Neural crest cell (in vitro differentiated cells): ENCODE measurements at places on chromosomes 12 and 14. TPM values are rescaled to one million over a fixed set of nuclear protein-coding genes. Genes with fewer than 3 reads are reported as not detected.

Gene DCD
- not detected in 2 replicates for total RNA-seq

DNA sequence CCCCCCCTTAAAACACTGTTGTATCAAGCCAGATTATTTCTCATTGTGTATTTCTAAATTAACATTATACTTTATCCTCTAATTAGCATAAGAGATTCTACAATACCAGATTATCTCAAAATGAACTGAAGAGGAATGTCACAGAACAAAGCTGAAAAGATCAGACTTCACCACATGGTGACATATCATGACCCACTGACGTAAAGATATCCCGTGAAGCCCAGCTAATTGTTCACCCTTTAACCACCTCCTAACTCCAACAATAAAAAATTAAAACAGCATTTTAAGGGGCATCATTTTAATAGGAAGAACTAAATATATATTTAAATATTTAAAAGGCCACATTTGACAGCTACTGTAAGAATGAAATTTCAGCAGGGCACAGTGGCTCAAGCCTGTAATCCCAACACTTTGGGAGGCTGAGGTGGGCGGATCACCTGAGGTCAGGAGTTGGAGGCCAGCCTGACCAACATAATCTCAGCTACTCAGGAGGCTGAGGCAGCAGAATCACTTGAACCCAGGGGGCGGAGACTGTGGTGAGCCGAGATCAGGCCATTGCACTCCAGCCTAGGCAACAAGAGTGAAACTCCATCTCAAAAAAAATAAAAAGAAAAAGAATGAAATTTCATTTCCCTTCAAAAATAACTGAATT lies 29.0 kb downstream of the CDK17 start:
- H3K27me3 ChIP-seq = no peaks in the 10 kb centered on the region
- no peak overlapping the region for H3K27ac ChIP-seq
- no peaks in the 10 kb centered on the region for H3K36me3 ChIP-seq
- H3K4me1 ChIP-seq = peaks cover 53% of the 10 kb centered on the region

GRCh38 chr14:57889245-57889644 lies 23.4 kb upstream of the SLC35F4 start:
- peaks cover 27% of the 10 kb centered on the region for H3K27me3 ChIP-seq
- H3K4me1 ChIP-seq = no peaks in the 10 kb centered on the region
- H3K36me3 ChIP-seq = no peaks in the 10 kb centered on the region
- no peak overlapping the region for H3K4me3 ChIP-seq
- no peak for DNase-seq
- no peak overlapping the region for H3K27ac ChIP-seq

Gene ARHGEF25
- total RNA-seq = 41.2 and 43.8 TPM in 2 replicates

Gene APEX1
- total RNA-seq = 433 and 437 TPM in 2 replicates

GRCh38 chr12:54053751-54054741 lies at the start of gene HOXC4:
Gene HOXC4, plus strand, starts transcription at chr12:54053835. Its CDS starts 88 bp downstream, at chr12:54053923.
- no peak within 1 kb of the TSS for H3K27ac ChIP-seq
- H3K4me3 ChIP-seq = peak within 1 kb of the TSS; percentile 87
- DNase-seq = no peak
- no peaks in the 10 kb centered on the region for H3K36me3 ChIP-seq
- H3K4me1 ChIP-seq = no peaks in the 10 kb centered on the region

Gene SSTR1
- total RNA-seq = not detected in 2 replicates

- peaks cover 27% of the 10 kb centered on the region for H3K27me3 ChIP-seq
- no peak overlapping the region for H3K27ac ChIP-seq
- no peaks in the 10 kb centered on the region for H3K36me3 ChIP-seq
- H3K4me1 ChIP-seq = no peaks in the 10 kb centered on the region
Measured at GRCh38 chr14:78450669-78451318, 280.6 kb downstream of the NRXN3 start.

Gene LRRIQ1
- 3.8 and 4.3 TPM in 2 replicates for total RNA-seq

- no peak for DNase-seq
- no peak overlapping the region for H3K27ac ChIP-seq
- H3K36me3 ChIP-seq = no peaks in the 10 kb centered on the region
Measured at GRCh38 chr12:29230800-29231560, 81.9 kb downstream of the FAR2 start.

GRCh38 chr12:109880043-109880931 lies at the start of gene GLTP:
Gene GLTP, minus strand, starts transcription at chr12:109880541. Its CDS starts 167 bp downstream, at chr12:109880374.
- H3K4me1 ChIP-seq = peaks cover 45% of the 10 kb centered on the region
- H3K4me3 ChIP-seq = peak within 1 kb of the TSS; percentile 95
- H3K36me3 ChIP-seq = no peaks in the 10 kb centered on the region
- peaks cover 41% of the 10 kb centered on the region for H3K27me3 ChIP-seq
- peak within 1 kb of the TSS; percentile 85 for H3K27ac ChIP-seq

DNA sequence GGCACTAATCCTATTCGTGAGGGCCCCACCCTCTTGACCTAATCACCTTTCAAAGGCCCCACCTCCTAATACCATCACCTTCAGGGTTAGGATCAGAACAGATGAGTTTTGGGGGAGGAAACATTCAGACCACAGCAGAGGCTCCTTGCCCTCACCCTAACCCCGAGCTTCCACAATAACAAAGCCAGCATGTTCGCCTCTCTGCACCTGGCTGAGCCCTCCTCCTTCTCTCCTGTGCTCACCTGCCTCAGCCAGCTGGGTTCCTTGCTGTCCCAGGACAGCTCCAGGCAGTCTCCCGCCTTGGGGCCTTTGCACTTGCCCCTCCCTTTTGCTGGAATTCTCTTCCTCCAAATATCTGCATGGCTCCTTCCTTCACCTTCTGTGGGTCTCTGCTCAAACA lies 9.7 kb upstream of the RAN start:
- DNase-seq = no peak
- H3K4me3 ChIP-seq = no peak overlapping the region
- H3K27ac ChIP-seq = no peak overlapping the region
- no peaks in the 10 kb centered on the region for H3K36me3 ChIP-seq

Gene LRP1
- 61.8 and 62.7 TPM in 2 replicates for total RNA-seq

GRCh38 chr12:8590842-8591545 lies 21.7 kb downstream of the AICDA start:
- H3K4me3 ChIP-seq = no peak overlapping the region
- no peaks in the 10 kb centered on the region for H3K27me3 ChIP-seq
- no peaks in the 10 kb centered on the region for H3K36me3 ChIP-seq
- no peak for DNase-seq
- no peaks in the 10 kb centered on the region for H3K4me1 ChIP-seq

Gene GLIPR1L2
- 0.40 and 0.98 TPM in 2 replicates for total RNA-seq

DNA sequence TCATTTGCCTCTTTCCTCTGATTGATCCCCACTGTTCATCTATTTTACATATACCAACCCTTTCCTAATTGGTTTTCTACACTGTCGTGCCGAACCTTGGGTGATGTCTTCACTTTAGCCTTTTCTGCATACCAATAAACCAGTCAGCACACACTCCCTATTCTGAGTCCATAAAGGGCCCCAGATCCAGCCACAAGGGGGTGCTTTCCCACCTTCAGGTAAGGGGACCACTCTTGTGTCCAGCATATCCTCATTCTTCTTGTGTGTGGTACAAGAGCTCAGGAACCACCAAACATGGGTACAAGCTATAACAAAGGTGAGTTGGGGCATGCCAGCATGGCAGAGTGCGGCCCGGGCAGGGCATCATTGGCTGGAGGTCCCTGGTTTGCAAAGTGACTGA lies 859.8 kb downstream of the FSCB start:
- DNase-seq = no peak
- H3K27ac ChIP-seq = no peak overlapping the region
- H3K4me3 ChIP-seq = no peak overlapping the region
- H3K27me3 ChIP-seq = no peaks in the 10 kb centered on the region
- H3K36me3 ChIP-seq = no peaks in the 10 kb centered on the region

Gene SLCO1B1
- total RNA-seq = 0.21 TPM in 1 of 2 replicates, not detected in the other

GRCh38 chr14:35020713-35021112 lies 25.4 kb upstream of the FAM177A1 start:
- no peak overlapping the region for H3K27ac ChIP-seq
- DNase-seq = no peak
- no peak overlapping the region for H3K4me3 ChIP-seq
- peaks cover 16% of the 10 kb centered on the region for H3K36me3 ChIP-seq
- H3K27me3 ChIP-seq = no peaks in the 10 kb centered on the region
- H3K4me1 ChIP-seq = no peaks in the 10 kb centered on the region

Gene DPY19L2
- 23.2 and 25.2 TPM in 2 replicates for total RNA-seq

Gene TRPV4
- total RNA-seq = 3.5 and 3.7 TPM in 2 replicates

DNA sequence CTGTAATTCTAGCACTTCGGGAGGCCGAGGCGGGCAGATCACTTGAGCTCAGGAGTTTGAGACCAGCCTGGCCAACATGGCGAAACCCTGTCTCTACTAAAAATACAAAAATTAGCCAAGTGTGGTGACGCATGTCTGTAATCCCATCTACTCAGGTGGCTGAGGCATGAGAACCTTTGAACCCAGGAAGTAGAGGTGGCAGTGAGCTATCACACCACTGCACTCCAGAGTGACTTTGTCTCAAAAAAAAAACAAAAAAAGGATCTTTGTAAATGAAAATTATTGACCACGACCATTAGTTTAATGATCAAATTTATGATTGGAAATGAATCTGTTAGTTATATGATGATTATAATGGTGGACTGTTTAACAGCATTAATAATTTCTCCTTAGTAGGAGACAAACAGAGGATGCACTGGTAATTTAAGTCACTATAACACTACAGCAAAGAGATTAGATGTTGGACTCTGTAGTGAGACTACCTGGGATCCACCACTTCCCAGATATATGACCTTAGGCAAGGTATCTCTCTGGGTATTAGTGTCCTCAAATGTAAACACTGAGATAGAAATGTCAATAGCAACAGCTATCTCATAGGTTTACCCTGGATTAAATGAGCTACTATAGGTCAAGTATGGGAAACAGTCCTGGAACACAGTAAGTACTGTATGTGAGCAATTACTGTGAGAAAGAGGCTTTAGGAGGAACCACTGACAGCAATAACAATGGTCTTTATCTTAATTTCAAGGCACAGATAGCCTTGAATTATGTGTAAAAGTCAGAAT lies 214.7 kb downstream of the NOVA1 start:
- H3K4me1 ChIP-seq = peaks cover 7% of the 10 kb centered on the region
- H3K27me3 ChIP-seq = no peaks in the 10 kb centered on the region
- H3K4me3 ChIP-seq = no peak overlapping the region

GRCh38 chr14:92734618-92735017 lies 13.8 kb downstream of the LGMN start:
- peaks cover 25% of the 10 kb centered on the region for H3K36me3 ChIP-seq
- H3K27me3 ChIP-seq = no peaks in the 10 kb centered on the region
- H3K4me3 ChIP-seq = no peak overlapping the region
- no peak overlapping the region for H3K27ac ChIP-seq
- no peak for DNase-seq
- no peaks in the 10 kb centered on the region for H3K4me1 ChIP-seq

DNA sequence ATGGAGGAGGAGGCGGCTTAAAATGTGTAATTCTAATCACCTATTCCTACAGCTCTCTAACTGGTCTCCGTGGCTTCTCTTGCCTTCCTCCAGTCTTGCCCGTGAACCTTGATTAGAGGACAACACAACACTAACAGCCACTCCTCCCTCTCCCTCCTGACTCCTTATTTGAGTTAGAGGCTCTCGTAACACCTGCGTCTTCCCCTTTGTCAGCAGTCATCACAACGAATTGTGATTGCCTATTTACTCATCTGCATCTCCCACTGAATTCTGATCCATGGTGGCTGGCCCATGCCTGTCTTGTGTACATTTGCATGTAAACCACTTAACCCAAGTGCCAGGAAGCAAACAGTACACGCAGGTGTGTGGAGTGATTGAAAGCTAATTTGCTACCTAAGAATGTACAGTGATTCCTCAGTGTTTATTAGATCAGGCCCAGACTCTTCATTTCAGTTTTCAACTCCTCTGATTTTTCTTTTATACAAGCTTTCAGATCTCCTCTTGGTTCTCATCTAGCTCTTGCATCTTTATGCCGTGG lies 154.5 kb downstream of the MON2 start:
- DNase-seq = no peak
- peaks cover 26% of the 10 kb centered on the region for H3K4me1 ChIP-seq
- H3K27me3 ChIP-seq = no peaks in the 10 kb centered on the region
- H3K27ac ChIP-seq = no peak overlapping the region

Gene IAPP
- total RNA-seq = 0.28 TPM in 1 of 2 replicates, not detected in the other

DNA sequence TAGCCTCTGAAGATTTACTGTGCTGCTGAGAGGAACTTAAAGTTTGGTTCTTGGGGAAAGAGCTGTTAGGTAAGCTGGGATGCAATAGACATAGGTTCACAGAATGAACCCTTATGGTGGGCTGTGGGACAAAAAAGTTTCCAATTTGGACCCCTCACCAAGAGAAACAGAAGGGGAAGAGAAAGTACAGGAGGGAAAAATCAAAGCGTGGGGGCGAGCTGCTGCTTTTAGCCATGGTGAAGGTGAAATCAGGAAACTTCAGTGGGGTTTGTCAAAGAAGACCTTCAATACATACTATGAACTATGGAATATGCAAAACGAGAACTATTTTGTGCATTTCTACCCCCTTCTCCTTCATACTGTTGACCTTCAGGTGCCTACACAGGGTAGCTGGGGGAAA lies 10.6 kb upstream of the NINJ2 start:
- no peak overlapping the region for H3K4me3 ChIP-seq
- H3K36me3 ChIP-seq = no peaks in the 10 kb centered on the region
- peaks cover 9% of the 10 kb centered on the region for H3K27me3 ChIP-seq
- no peak for DNase-seq

- no peaks in the 10 kb centered on the region for H3K4me1 ChIP-seq
- no peaks in the 10 kb centered on the region for H3K27me3 ChIP-seq
- H3K4me3 ChIP-seq = no peak within 1 kb of the TSS
- H3K27ac ChIP-seq = no peak within 1 kb of the TSS
- DNase-seq = no peak
Measured at GRCh38 chr12:92702754-92703679, at the start of gene PLEKHG7. Gene PLEKHG7, plus strand, starts transcription at chr12:92702989. Its CDS starts 3,643 bp downstream, at chr12:92706632.

Gene GPR84
- not detected in 2 replicates for total RNA-seq

- DNase-seq = no peak
- H3K36me3 ChIP-seq = no peaks in the 10 kb centered on the region
- peaks cover 23% of the 10 kb centered on the region for H3K27me3 ChIP-seq
- no peak overlapping the region for H3K4me3 ChIP-seq
- no peak overlapping the region for H3K27ac ChIP-seq
Measured at GRCh38 chr14:69037790-69038454, 58.8 kb upstream of the ACTN1 start.

Gene PPP4R4
- 1.1 and 1.6 TPM in 2 replicates for total RNA-seq

Gene C14orf39
- total RNA-seq = 0.56 and 1.4 TPM in 2 replicates

- no peak overlapping the region for H3K4me3 ChIP-seq
- no peaks in the 10 kb centered on the region for H3K4me1 ChIP-seq
- no peaks in the 10 kb centered on the region for H3K27me3 ChIP-seq
- H3K36me3 ChIP-seq = peaks cover 10% of the 10 kb centered on the region
- no peak overlapping the region for H3K27ac ChIP-seq
Measured at GRCh38 chr12:16588812-16589211, 17.1 kb downstream of the LMO3 start.

GRCh38 chr12:128557231-128557630 lies 266.5 kb downstream of the SLC15A4 start:
- no peak for DNase-seq
- H3K4me1 ChIP-seq = no peaks in the 10 kb centered on the region
- H3K27me3 ChIP-seq = peaks cover 8% of the 10 kb centered on the region
- no peak overlapping the region for H3K4me3 ChIP-seq

Gene STAT2
- 67.4 and 70.0 TPM in 2 replicates for total RNA-seq

DNA sequence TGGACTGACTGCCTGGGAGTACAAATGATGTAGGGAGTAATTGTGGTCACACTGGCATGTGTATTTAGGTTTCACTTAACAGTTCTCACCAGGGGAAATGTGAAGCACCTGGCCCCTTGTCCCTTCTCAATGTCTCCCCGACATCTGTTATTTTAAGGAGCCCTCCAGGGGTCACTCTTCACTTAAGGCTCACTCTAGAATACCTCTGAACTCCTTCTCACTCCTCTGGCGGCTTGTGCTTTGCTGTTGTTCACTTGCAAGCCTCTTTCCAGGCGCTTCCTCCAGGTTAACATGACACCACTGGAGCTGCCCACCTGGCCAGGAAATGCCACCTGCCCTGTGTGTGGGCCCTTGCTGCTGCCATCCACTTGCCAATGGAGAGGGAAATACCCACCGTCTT lies 56.5 kb upstream of the GZMB start:
- no peak for DNase-seq
- no peaks in the 10 kb centered on the region for H3K4me1 ChIP-seq
- H3K27ac ChIP-seq = no peak overlapping the region
- H3K36me3 ChIP-seq = no peaks in the 10 kb centered on the region
